Upper lobe of left lung (tissue), 6 donors: ENCODE measurements at places on chromosomes 16 and 17. TPM values are rescaled to one million over a fixed set of nuclear protein-coding genes. Genes with fewer than 3 reads are reported as not detected.

DNA sequence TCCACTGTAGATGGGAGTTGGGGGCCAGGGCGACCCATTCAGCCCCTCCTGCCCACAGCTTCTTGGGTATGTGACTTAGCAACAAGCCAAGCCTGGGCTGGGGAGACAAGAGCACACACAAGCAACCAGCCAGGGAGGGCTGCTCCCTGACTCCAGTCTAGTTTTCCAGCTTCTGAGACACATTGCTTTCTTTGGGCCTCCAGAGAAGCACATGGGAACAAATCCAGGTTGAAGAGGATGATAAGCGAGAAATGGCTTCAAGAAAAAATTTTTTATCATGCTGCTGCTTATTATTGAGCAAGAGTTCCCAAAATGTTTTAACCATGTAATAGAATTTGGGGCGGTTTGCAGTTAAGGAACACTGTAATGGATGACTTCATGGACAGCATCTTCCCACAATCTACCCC, 173.7 kb downstream of the SOX9 start:
- no peaks in the 10 kb centered on the region for H3K27me3 ChIP-seq
- no peak overlapping the region for H3K4me3 ChIP-seq
- no peak for DNase-seq
- H3K27ac ChIP-seq: no peak overlapping the region
- H3K4me1 ChIP-seq: no peaks in the 10 kb centered on the region

DNA sequence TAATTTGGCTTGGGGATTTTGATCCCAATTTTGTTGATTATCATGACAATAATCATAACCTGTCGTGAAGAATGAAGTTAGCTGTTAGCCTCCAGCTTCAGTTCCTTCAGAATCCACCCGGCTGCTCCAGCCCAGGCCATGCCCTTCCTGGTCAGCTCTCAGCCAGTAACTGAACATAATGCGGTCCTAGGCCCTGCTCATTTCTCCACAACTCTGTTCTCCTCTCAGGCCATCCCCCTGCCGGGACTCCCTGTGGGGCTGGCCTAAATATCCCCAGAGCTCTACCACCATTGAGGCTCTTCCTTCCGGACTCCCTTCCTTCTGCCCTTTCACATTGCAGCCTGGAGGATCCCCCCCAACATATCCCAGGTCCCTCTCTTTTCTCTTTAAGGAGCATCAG, 833.4 kb upstream of the GOT2 start:
- no peaks in the 10 kb centered on the region for H3K27me3 ChIP-seq
- no peak for DNase-seq
- no peaks in the 10 kb centered on the region for H3K4me1 ChIP-seq
- H3K4me3 ChIP-seq: no peak overlapping the region

- no peak overlapping the region for H3K4me3 ChIP-seq
- no peaks in the 10 kb centered on the region for H3K36me3 ChIP-seq
- no peak overlapping the region for H3K27ac ChIP-seq
- no peak for DNase-seq
- H3K27me3 ChIP-seq: no peaks in the 10 kb centered on the region
Observed at GRCh38 chr16:82185012-82185411, 15.0 kb upstream of the MPHOSPH6 start.

DNA sequence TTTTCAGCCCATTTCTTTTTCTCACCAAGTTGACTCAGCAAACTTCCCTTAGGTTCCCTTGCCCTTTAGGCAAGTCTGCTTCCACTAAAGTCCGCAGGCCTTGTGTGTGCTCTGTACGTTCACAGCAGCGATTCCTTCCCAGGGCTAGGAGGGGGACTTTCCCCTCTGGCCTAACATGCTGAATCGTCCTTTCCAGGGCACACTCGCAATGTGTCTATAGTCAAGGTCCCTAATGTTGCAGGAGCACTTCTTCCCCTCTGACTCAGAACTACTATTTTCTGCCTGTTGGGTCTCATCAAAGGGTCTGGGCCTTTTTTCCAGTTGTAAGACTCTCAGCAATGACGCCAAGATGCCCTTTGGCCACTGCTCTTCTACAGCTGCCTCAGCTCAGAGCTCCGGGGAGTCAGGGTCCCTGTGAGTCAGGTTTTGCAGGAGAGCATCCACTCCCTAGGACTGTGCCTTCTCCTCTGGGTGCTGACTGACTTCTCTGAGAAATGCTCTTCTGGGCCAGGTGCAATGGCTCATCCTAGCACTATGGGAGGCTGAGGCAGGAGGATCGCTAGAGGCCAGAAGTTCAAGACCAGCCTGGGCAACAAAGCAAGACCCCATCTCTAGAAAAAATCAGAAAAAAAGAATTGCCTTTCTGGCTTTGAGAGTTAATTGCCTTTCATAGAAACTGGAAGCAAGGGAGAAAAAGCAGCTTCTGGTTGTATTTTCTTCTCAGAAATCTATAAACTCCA, 64.4 kb upstream of the TBX2 start:
- H3K4me1 ChIP-seq: peaks cover 21% of the 10 kb centered on the region
- H3K27ac ChIP-seq: peak overlapping the region; percentile 48
- H3K4me3 ChIP-seq: no peak overlapping the region
- H3K36me3 ChIP-seq: no peaks in the 10 kb centered on the region
- DNase-seq: no peak

GRCh38 chr16:48047720-48048119, 108.1 kb downstream of the ABCC12 start:
- no peak overlapping the region for H3K27ac ChIP-seq
- no peaks in the 10 kb centered on the region for H3K27me3 ChIP-seq
- peaks cover 2% of the 10 kb centered on the region for H3K4me1 ChIP-seq
- H3K4me3 ChIP-seq: no peak overlapping the region
- H3K36me3 ChIP-seq: no peaks in the 10 kb centered on the region

DNA sequence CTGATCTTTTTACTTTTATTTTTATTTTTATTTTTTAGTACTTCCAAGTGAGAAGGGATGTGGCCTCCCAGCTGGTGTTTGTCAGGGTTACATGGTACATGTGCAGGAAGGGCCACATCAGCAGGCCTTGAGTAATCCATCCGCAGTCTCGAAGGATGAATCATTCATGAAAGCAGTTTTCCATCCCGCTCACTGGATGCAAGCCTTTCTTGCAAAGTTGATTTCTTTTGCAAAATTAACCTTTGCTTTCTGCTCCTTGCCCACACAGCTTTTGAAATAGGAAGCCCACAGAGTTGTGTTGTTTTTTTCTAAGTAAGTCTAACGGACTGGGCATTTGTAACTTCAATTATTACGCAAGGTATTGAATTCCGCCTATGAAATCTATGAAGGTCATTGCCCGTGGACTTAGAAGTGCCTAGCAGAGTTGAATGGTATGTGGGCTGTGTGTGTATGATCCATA, 157.4 kb downstream of the PRKCA start:
- no peaks in the 10 kb centered on the region for H3K27me3 ChIP-seq
- H3K4me3 ChIP-seq: no peak overlapping the region
- no peak for DNase-seq
- H3K36me3 ChIP-seq: no peaks in the 10 kb centered on the region
- no peak overlapping the region for H3K27ac ChIP-seq

DNA sequence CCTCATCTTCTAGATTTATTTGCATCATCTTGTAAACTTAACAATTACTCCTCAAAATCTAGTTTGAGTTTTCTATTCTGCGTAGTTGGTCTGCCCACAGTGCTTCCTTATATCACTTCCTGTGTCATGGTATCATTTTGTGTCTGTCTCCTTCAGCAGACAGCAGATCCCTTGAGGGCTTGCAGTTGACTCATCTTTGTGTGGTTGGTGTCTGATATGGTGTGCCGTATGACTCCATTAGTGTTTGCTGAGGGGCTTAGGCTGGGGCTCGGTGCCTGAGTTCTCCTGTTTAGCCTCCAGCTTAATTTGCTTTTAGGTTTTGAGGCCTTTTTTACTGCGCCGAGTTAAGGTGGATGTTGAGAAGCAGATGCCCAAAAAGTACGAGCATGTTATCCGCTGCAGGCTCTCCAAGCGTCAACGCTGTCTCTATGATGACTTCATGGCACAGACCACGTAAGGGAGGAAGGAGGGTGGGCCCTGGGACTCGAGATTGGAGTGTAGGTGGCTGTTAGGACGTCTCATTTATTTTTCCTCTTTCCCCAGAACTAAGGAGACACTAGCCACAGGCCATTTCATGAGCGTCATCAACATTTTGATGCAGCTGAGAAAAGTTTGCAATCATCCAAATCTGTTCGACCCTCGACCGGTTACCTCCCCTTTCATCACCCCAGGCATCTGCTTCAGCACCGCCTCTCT, 16.9 kb downstream of the SRCAP start:
- H3K4me3 ChIP-seq: no peak overlapping the region
- H3K27me3 ChIP-seq: no peaks in the 10 kb centered on the region
- peaks cover 16% of the 10 kb centered on the region for H3K4me1 ChIP-seq
- no peak for DNase-seq
- H3K36me3 ChIP-seq: peaks cover 87% of the 10 kb centered on the region
- peak overlapping the region; percentile 37 for H3K27ac ChIP-seq

GRCh38 chr17:6938637-6939036, 57.2 kb upstream of the ALOX12 start:
- no peak for DNase-seq
- H3K27me3 ChIP-seq: no peaks in the 10 kb centered on the region
- H3K27ac ChIP-seq: no peak overlapping the region
- H3K4me1 ChIP-seq: peaks cover 3% of the 10 kb centered on the region
- H3K4me3 ChIP-seq: no peak overlapping the region
- H3K36me3 ChIP-seq: no peaks in the 10 kb centered on the region

DNA sequence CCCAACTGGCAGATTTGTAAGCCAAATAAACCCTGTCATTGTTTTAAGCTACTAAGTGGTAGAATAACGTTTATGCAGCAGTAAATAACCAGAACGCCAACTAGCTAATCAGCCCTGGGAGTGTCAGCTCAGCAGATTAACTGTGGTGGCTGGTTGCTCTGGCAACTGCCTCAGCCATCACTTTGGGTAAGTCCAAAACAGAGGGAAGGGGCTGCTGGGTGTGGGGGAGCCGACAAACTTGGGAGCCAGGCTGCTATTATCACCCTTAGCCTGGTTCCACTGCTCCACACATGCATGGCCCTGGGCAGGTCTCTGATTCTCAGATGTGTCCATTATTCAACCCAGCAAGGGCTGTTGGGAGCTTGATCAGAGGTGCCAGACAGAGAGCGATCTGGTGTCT, 22.2 kb upstream of the RHOT1 start:
- no peak overlapping the region for H3K27ac ChIP-seq
- no peaks in the 10 kb centered on the region for H3K36me3 ChIP-seq
- H3K27me3 ChIP-seq: no peaks in the 10 kb centered on the region
- no peak overlapping the region for H3K4me3 ChIP-seq

DNA sequence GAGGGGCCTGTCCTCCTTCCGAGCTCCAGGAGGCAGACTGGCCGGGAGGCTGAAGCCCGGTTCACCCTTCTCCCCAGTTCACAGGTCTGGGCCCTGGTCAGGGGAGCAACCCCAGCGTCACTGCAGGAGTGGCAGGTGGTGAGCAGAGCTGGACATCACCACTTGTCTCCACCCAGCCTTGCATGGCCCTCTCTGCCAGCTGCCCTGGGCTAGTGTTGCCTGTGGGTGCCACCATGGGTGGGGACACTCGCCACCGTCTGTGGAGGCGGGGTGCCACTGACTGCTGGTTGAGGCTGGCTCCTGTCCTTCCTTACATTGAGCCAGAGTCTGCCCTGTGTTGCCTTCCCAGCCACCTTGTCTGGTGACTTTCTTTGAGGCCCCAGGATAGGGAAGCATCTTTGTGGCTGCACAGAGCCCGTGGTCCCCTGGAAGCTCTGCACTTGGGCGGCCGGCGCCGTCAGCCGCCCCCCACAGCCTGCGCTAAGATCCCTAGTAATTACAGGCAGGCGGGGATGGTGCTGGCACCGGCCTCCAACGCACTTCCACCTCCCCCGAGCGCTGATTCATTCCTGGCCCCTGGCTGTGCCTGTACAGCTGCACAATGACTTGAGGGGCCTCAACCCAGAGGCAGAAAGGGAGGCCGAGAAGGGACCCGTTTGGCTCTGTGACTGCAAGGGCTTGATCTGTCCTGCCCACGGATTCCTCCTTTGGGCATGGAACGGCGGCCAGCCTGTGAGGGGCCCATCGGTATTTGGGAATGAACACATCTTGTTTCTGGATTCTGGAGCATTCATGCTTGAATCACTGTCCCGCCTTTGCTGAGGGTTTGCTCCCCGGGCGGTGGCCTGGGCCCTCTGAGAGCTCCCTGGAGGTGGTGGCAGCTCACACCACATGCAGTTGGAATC, 5.2 kb downstream of the BAIAP2 start:
- H3K36me3 ChIP-seq: no peaks in the 10 kb centered on the region
- H3K27me3 ChIP-seq: no peaks in the 10 kb centered on the region
- H3K4me3 ChIP-seq: peak overlapping the region; percentile 10
- H3K4me1 ChIP-seq: peaks cover 84% of the 10 kb centered on the region
- H3K27ac ChIP-seq: peak overlapping the region; percentile 46
- DNase-seq: peak; percentile 70

- DNase-seq: peak; percentile 84
- H3K36me3 ChIP-seq: no peaks in the 10 kb centered on the region
- peaks cover 79% of the 10 kb centered on the region for H3K4me1 ChIP-seq
- H3K4me3 ChIP-seq: peak overlapping the region; percentile 45
Observed at GRCh38 chr17:40341808-40342503, 22.6 kb downstream of the GJD3 start.

DNA sequence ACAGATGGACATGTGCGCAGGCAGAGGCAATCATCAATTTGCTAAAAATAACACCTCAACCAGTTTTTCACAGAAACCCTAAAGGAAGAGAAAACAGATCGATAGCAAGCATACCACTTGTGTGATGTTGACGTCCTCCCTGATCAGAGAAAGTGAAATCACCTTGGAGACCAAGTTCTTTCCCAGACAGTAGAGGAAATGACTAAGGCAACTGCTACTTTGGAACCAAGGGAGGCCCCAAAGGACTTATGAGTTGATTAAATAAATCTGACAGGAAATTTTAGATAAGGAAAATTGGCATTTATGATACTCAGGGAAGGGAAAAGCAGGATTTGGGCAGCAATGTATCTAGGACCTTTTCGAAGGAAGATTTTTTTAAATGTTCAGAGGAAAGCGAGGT, 267.1 kb upstream of the ASIC2 start:
- H3K27ac ChIP-seq: no peak overlapping the region
- no peaks in the 10 kb centered on the region for H3K27me3 ChIP-seq
- no peaks in the 10 kb centered on the region for H3K36me3 ChIP-seq
- H3K4me1 ChIP-seq: no peaks in the 10 kb centered on the region

DNA sequence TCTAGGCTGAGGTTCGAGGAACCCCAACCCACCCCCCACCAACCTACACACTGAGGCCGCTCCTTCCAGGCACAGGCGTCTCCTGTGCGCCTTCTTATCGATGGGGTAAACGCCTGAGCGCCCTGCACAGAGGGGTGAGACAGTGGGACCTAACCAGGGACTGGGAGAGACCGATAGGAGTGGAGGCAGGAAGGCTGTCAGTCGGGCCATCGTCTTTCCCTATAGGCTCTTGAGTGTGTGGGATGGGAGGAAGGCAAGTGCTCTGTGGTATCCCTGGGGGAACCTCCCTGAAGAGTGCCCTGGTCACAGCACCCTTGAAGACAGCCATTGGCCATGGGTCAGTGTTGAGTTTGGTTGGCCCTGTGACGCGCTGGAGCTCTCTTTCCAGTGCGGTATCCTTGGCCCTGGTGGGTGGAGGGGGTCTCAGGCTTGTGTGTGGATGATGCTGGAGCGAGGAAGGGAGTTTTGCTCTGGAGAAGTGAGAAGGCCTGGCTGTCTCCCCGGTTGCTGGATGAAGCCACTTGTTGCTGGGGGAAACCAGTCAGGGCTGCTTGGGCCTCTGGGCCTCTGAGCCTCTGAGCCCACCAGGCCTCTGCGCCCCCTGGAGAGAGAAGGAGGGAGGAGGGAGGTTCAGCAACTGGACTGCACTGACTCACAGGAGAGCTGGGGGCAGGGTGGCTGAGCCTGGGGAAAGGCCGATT, 1.7 kb downstream of the GPRC5C start:
- DNase-seq: peak; percentile 10
- H3K4me3 ChIP-seq: peak overlapping the region; percentile 70
- H3K36me3 ChIP-seq: no peaks in the 10 kb centered on the region
- no peaks in the 10 kb centered on the region for H3K27me3 ChIP-seq

PIPOX gene
- total RNA-seq: not detected

C16orf46 gene
- 0.76 TPM for total RNA-seq

SEPTIN12 gene
- total RNA-seq: not detected
